ENCODE measurements at places on chromosomes 4 and X.

- no peak for DNase-seq
These were observed 408.5 kb downstream of the GLUD2 start for GRCh38 chrX:121455890-121456289.

- no peak for DNase-seq
These were observed 39.6 kb downstream of the CLDN34 start for GRCh38 chrX:10006770-10007169.

DNA sequence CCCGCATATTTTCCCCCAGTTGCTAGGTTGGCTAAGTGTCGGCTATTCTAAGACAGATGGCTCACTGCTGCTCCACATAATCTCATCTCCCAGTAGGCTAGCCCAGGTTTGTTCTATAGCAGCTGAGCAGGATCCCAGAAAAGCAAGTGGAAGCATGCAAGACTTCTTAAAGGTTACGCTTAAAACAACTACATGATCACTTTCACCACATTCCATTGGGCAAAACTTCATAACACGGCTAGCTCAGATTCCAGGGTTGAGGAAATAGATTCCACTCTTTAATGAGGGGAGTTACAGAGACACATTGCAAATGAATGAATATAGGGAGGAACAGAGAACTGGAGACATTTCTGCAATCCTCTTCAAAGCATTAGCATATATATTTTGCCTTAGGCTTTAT lies 12.9 kb upstream of the RAB33B start:
- DNase-seq, result no peak

DNA sequence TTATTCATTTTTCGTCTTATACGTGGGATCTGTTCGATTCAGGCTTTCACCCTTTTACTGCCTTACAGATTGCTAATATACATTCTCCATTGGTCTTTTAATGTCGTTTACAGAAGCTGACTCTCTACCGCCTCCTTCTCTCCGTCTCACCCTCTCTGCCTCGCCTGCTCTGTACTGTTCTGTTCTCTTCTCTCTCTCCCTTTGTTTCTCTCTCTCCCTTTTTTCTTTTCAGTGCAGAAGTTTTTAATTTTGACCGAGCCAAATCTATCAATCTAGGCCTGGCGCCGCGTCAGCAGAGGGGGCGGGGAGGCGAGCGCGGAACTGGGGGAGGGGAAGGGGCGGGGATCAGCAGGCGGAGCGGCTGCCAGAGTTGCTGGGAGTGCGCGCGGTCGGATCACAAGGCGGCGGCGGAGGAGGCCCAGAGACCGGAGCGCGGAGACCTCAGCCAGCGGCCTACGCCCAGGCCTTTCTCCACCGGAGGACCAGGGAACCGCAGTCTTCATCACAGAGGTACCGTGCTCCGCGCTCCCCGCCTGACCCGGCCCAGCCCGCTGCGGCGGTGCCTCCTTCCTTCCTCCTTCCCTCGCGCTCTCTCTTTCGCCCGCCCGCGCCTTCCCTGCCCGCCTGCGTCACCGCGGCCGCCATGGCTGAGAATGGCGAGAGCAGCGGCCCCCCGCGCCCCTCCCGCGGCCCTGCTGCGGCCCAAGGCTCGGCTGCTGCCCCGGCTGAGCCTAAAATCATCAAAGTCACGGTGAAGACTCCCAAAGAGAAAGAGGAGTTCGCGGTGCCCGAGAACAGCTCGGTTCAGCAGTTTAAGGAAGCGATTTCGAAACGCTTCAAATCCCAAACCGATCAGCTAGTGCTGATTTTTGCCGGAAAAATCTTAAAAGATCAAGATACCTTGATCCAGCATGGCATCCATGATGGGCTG lies at the start of gene UBQLN2:
TSS of gene UBQLN2 (plus strand) at position 397 of the 931 bp plus-strand sequence. CDS start at position 644, 247 bp downstream.
- peak; percentile 46 for DNase-seq

GRCh38 chrX:24380262-24381187 lies 20.1 kb downstream of the SUPT20HL1 start:
- DNase-seq, result no peak

GRCh38 chr4:178612733-178613132 lies 1170.5 kb upstream of the AGA start:
- DNase-seq, result no peak

DNA sequence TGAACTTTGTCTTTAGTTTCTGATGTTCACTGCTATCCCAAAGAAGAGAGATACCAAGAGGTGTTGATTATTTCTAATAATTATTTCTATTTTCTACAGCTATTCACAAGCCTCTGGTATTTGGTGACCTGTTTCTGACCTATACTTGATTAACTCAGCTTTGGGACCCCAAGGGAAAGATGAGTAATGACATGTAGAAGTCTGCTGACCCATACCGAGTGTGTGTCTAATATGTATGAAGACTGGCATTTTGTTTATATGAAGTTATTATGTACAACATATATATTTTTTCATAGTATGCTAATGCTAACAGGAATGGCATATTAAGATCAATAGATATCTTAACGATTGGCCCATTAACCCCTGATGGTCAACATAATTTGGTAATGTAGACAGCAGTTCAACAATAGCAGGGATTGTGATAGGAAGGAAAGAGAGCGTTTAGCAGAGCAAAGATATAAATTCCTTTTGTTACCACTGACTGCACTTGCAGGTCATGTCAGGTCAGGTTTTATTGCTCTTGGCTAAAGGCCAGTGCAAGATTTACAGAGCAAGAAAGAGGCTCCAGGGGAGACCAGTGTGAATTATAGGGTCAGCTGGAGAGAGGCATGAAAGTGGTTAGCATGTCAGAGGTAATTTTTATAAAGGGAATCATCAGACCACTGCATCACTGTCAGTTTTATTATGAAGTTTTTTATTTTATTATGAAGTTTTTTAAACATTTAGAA lies 94.7 kb upstream of the DIPK2B start:
- no peak for DNase-seq

GRCh38 chrX:46978341-46979291 lies 66.4 kb downstream of the JADE3 start:
- peak; percentile 31 for DNase-seq

GRCh38 chr4:30103455-30103854 lies 616.7 kb upstream of the PCDH7 start:
- DNase-seq, result no peak

GRCh38 chr4:152045449-152045806 lies 284.6 kb upstream of the GATB start:
- DNase-seq, result no peak

Measured in bone marrow (tissue), 2 donors.